ENCODE measurements at places on chromosomes 16 and 17.
A peak's percentile ranks its signal among the peaks of the same experiment; 100 is the strongest.

GRCh38 chr17:19539841-19540311, 6.2 kb downstream of the SLC47A1 start:
- DNase-seq, result no peak

DNA sequence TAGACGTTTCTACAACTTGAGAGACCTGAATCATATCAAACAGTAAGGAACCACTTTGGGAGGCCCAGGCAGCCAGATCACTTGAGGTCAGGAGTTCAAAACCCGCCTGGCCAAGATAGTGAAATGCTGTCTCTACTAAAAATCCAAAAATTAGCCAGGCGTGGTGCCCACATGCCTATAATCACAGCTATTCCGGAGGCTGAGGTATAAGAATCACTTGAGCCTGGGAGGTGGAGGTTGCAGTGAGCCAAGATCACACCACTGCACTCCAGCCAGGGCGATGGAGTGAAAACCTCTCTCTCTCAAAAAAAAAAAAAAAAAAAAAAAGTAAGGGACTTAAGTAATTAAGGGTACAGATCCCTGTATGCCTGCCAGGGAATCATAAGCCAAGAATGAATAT, 103.4 kb upstream of the NUDT7 start:
- DNase-seq, result no peak

- DNase-seq, result no peak
These were observed 84.8 kb downstream of the IRF8 start for GRCh38 chr16:85983606-85984230.

DNA sequence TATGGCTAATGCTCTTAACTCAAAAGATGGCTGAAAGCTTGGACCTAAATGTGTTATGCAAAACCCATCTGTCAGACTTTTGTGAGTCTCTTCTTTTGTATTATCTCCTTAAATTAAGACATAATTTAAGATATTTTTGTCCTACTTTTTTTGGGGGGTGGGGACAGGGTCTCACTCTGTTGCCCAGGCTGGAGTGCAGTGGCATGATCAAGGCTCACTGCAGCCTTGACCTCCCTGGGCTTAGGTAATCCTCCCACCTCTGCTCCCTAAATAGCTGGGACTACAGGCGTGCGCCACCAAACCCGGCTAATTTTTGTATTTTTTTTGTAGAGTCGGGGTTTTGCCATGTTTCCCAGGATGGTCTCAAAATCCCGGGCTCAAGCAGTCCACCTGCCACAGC, 7.1 kb downstream of the CLTC start:
- no peak for DNase-seq

DNA sequence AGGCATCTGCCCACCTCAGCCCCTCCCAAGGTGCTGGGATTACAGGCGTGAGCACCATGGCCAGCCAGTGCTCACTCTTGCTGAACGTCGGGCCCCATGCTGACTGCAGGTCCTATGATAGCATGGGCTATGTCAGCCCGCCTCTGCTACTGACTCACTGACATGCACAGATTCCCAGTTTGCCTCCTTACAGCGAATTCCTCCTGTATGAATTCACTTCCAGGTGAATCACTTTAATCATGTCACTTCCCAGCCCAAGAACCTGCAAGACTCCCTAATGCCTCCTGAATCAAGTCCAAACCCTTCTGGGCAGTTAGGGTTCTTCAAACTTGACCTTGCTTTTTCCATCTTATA, 16.1 kb upstream of the UBTF start:
- DNase-seq, result no peak

GRCh38 chr17:40290629-40291280, 3.1 kb downstream of the CDC6 start:
- DNase-seq, result peak; percentile 69

DNA sequence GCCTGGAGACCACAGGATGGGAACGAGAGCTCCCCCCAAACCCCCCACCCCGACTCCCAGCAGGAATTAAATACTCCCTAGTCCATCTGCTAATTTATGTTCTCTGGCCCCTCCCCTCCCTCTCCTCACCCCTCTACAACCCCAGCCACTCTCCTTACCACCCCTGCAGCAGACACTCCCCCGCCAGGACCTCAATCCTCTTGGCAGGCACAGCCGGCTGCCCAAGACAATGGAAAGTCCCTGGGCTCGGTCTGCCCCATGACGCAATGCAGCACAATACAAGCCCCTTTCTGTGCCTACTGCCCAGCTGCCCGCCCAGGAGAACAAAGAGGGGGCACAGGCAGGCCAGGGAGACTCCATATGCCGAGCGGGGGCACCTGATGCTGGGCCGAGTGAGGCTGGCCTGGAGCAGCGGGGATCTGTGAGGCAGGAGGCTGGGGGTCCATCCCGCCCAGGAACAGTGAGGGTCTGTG, 30.3 kb upstream of the CDC42EP4 start:
- DNase-seq, result peak; percentile 76

- no peak for DNase-seq
These were observed 1003.2 kb upstream of the GOT2 start for GRCh38 chr16:59737274-59737673.

Measured in body of pancreas (tissue), 4 donors.